ENCODE measurements at places on chromosomes 7 and 10. TPM values are rescaled to one million over a fixed set of nuclear protein-coding genes. Genes with fewer than 3 reads are reported as not detected.
A peak's percentile ranks its signal among the peaks of the same experiment; 100 is the strongest.

DNA sequence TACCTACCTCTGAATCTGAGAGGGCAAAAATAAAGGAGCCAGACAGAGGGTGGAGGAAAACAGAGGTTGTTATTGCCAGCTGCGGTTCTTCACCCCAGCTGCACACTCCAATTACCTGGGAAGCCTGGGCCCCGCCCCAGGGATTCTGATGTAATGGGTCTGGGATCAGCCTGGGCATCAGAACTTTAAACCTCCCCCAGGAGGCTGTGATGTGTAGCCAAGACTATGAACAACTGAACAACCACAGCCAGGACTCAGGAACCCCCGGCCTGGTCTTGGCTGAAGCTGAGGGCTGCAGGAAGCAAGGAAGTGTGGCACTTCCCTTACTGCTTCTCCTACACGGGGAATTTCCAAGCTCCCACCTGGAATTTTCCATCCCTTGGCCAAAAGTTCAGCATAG is 89.3 kb downstream of the HIP1 start:
- DNase-seq, result no peak

GRCh38 chr7:139889186-139889871 is 60.3 kb downstream of the TBXAS1 start:
- no peak for DNase-seq

GRCh38 chr10:20995123-20995987 is 98.2 kb upstream of the NEBL start:
- no peak for DNase-seq

- no peak for DNase-seq
Observed at GRCh38 chr10:85145966-85146365, 817.6 kb downstream of the CCSER2 start.

DNA sequence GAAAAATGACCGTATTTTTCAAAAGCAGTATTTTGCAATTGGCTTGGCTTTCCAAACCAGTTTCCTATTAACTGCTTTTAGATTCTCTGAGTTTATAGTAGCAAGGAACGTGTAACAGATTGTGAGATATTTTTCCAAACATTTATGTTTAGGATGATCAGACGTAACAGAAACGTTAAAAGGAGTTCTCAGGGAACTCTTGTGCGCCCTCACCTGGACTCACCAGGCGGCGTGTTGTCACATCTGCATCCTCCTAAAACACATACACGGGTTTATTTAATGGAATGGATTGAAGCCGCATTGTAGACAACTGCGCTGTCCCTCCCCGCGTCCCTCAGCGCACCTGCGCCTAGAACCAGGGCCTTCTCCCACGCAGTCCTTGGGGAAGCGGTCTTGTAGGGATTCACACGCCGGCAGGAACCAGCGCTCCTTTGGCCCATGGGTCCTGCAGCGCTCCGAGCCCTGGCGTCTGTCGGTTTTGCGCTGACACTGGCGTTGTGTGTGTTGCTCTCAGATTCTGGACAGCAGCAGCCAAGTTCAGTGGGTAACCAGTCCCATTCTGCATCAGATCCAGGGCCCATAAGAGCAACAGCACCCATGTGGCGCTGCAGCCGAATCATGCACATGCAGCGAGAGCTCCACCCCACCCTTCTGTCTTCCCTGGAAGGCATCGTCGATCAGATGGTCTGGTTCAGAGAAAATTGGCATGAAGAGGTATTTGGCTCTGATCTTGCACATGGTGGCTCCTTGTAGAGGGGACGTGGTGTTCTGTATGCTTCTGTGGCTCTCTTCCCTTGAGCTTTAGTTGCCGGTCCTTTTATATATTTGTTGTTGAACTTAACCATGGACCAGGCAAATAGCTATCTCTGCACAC is 114.9 kb downstream of the TRRAP start:
- no peak for DNase-seq

DNA sequence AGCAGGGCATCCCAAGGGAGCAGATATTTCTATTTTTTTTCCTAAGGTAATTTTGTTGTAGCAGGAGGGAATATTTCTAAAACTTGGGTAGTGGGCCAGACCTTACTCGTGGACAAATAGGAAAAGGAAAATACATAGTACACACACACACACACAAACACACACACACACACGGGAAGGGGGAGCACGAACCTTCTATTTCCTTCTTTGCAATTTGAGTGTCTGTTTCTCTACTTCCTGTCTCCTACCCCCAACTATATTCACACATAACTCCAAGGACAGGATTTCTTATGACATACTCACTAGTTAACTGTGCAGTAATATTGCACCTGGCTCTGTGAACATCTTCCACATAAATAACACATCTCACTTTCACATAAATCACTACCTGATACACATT is 4.4 kb downstream of the LDB1 start:
- DNase-seq, result no peak

- no peak for DNase-seq
Observed at GRCh38 chr10:44357023-44357540, 27.8 kb downstream of the CXCL12 start.

- DNase-seq, result peak; percentile 70
Observed at GRCh38 chr10:91163269-91163868, 57.1 kb upstream of the PCGF5 start.

- DNase-seq, result no peak
Observed at GRCh38 chr7:122597277-122597676, 101.6 kb downstream of the RNF133 start.

DNA sequence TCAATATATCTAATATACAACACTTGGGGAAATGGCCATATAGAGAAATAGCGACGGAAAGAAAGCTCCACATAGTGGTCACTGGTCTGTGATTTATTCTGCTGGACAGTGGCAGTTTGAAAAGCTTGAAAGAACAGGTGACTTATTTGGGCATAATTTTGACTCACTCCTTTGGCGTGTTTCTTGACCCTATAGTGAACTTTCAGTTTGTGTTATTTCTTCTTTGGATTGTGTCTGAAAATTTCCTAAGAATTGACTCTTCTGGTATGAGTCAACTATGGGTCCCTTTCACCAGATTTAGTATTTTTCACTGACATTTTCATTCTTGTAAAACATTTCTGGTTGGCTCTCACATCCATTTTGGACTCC is 25.8 kb upstream of the IMMP2L start:
- no peak for DNase-seq

DNA sequence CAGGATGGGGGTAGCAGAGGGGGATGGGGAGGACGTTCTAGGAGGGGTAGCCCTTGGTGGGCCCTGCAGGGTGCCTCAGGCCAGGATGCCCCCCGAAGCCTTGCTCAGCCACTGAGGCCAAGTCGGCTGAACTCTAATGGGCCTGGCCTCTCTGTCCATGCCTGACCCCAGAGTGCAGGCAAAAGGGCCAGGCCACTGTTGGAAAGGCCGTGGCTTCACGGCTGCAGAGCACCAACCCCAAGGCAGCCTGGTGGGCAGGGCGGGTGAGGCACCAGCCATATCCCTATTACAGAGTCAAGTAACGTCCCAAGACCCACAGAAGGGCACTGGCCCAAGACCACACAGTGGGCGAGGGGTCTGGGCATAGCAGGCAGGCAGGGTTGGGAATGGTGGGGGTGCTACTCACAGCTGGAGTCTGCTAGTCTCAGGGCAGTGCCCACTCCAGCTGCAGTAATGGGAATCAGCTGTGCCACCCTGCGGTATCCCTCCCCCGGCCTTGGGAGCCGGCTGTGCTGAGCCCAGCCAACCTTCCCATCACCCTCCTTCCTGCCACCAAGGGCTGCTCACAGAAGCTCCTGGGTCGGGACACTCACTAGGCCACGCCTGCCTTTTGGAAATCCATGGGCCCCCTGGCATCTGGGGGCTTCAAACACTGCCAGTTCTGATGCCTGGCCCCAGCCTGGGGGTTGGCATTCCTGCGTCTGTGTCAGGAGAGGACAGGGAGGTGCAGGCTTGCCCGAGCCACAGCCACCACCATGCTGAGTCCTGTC is 4.0 kb upstream of the LFNG start:
- DNase-seq, result no peak

DNA sequence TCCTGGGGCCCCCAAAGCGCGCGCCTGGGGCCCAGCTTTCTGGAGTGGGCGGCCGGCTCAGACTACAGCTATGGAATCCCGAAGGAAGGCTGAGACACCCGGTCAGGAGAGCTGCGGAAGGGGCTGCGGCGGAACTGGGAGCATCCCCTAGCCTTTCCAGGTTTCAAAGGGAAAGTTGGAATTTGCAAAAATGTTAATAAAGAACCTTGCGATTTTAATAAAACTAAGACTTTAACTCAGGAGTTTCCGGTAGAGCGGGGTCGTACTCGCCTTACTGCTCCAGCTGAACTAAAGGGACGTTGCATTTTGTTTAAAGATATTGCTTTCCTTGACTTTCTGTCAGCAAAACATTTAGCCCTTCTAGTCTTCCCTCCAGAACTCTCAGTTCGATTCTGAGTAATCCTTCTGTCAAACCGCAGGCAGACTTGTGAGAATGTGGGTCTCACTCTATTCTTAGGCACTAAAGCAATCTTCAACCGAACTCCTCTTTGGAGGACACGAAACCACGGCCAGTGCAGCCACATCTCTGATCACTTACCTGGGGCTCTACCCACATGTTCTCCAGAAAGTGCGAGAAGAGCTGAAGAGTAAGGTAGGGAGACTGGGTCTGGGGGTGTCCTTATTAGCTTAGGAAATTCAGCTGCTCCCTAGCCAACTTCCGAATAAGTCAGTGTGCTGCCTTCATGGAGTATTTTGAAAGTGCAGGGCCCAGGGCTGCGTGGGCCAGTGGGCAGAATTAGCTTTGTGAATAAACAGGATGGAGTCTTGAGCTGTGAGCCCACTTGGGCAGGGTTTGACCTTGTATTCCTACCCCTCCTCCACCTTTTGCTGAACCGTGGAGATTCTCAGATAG is 1.9 kb downstream of the CYP26A1 start:
- no peak for DNase-seq

DNA sequence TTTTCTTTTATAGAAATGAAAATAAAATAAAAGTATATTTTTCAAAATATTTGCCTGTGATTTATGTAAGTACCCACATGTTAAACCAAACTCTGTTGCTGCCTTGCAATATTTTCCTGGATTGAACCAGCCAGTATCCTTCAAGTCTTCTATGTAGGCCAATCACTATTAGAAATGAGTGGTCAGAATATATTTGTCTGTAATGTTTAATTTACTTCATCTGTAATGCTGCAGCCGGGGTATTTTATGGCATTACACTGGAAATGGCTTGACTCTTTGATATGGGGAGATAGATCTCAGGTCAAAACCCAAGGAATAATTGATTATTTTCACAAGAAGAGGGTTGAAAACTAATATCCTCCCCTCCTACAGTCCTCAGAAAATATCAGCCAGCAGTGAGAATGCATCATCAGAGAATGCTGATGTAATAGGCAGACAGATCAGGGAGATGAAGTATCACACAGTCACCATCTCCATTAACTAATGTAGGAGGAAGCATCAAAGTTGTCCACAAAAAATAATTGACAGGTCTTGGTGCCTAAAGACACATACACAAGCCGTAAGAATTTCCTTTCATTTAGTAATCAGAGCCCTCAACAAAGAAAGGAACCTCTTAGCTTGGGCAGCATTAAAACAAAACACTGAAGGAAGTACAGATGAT is 82.5 kb downstream of the VWDE start:
- no peak for DNase-seq

DNA sequence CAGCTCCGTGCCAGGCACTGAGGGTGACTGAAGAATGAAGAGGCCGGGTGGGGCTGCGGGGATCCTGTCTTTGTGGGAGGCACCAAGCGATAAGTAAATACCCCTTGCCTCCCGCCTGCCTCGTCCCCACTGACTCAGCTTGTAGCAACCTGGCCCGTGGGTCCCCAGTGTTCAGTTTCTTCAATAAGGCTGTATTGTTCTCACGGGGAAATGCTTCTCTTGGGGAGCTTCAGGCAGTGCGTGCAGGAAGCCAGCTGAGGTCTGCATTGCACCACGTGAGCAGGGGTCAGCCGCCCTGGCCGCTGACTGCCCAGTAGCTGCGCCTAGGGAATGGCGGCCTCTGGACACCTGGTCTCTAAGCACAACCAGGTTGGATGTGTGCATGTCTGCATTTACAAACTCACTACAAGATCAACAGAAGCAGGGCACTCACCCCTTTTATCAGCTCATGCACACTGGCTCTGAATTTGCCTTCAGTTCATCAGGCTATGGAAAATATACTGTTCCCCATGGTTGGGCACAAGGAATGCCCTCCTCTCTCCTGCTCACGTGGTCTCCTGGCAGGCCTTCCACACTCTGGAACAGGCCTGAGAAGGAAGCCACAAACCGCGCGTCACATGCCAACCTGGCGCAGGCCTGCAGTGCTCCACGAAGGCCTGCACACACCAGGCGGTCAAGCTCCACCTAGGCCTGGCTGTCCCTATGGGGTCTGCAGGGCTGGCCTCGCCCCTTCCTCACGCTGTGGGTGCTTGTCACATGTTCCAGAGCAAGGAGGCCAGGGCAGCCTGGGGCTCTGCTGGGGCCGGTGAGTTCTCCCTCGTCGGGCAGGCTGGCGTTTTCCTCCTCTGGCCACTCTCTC is 135.7 kb upstream of the RNF32 start:
- no peak for DNase-seq

DNA sequence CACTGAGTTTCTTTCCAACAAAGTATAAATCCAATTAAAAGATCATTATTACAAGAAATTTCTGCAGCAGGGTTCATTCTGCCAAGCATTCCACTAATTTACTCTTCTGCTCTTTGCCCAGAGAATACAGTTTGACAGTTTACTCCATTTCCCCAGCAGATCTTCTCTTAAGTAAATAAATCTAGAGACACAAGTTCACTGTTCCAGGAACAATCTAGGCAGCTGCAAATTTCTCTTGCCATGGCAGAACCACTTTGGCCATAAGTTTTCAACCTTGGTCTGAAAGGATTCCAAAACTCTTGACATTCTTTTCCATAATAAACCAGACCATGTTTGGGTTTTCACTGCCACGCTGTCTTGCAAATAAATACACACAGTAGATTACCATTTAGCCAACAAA is 11.5 kb downstream of the RGS10 start:
- no peak for DNase-seq

DNA sequence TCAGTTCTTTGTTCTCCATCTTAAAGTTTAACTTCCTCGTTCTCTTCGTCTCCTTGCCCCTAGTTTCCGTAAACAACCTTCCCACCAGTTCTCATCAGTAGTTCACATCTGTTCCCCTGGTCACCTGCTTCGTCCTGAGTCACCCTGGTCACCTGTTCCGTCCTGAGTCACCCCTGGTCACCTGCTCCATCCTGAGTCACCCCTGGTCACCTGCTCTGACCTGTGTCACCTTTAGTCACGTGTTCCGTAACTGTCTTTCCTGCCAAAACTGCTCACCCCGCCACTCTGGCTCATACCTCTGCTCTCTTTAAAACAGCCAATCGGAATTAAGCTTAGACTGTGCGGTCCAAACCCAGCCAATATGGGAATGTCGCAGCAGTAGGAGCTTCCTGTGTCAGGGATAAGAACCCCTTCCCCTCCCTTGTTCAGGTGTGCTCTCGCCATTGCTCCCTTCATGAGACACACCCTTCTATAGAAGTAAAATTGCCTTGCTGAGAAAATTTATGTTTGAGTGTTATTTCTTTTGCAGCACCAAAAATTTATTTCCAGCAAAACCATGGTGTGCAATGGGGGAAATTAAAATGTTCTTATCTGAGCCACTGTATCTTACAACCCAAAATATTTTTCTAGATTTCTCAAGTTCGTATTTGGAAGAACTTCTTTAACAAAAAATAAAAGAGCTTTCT is 112.2 kb downstream of the VIM start:
- no peak for DNase-seq

JCAD gene
- 3.4 TPM for total RNA-seq

NKX6-2 gene
- total RNA-seq, result not detected

CPA1 gene
- total RNA-seq, result not detected

TWIST1 gene
- 1.2 TPM for total RNA-seq

MMD2 gene
- not detected for total RNA-seq

GFRA1 gene
- not detected for total RNA-seq

RBP4 gene
- total RNA-seq, result not detected

GPR15LG gene
- total RNA-seq, result not detected

HTR5A gene
- not detected for total RNA-seq

SFRP4 gene
- not detected for total RNA-seq

PDGFA gene
- total RNA-seq, result 11.9 TPM

TAS2R3 gene
- 1.5 TPM for total RNA-seq
